Thyroid gland (tissue), 4 donors: ENCODE measurements at places on chromosomes 2 and 18.

DNA sequence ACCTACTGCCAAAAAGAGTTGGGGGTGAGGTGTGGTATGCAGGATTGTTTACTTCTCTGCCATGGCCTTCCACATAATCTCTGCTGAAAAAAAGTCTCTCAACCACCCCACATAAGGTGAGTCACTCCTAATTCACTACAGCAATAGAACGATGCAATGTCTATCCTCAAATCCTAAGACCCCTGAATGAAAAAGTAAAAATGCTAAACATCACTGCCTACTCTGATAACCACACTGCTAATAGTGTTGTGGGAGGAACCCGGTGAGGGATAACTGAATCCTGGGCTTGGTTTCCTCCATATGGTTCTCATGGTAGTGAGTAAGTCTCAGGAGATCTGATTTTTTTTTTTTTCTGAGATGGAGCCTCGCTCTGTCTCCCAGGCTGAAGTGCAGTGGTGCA, 252.5 kb downstream of the PIEZO2 start:
- no peaks in the 10 kb centered on the region for H3K36me3 ChIP-seq
- no peaks in the 10 kb centered on the region for H3K4me1 ChIP-seq
- DNase-seq = no peak
- no peaks in the 10 kb centered on the region for H3K27me3 ChIP-seq

DNA sequence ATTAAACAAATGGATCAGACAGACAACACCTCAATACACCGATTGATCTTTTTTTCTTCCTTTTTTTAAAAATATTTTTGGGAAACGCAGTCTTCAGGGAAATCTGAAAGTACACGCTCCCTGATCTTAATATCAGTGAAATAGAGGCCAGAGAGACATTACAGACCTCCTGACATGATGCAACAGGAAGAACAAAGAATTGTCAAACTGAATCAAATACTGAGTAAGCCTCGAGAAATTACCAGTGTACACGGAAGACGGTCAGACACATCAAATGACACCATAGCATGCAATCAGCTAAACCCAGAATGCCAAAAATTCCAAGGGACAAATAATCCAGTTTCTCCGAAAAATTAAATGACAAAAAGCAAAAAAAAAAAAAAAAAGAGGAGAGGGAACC, 80.2 kb upstream of the NFU1 start:
- H3K27me3 ChIP-seq = no peaks in the 10 kb centered on the region
- DNase-seq = no peak
- no peaks in the 10 kb centered on the region for H3K4me1 ChIP-seq
- H3K36me3 ChIP-seq = peaks cover 56% of the 10 kb centered on the region

DNA sequence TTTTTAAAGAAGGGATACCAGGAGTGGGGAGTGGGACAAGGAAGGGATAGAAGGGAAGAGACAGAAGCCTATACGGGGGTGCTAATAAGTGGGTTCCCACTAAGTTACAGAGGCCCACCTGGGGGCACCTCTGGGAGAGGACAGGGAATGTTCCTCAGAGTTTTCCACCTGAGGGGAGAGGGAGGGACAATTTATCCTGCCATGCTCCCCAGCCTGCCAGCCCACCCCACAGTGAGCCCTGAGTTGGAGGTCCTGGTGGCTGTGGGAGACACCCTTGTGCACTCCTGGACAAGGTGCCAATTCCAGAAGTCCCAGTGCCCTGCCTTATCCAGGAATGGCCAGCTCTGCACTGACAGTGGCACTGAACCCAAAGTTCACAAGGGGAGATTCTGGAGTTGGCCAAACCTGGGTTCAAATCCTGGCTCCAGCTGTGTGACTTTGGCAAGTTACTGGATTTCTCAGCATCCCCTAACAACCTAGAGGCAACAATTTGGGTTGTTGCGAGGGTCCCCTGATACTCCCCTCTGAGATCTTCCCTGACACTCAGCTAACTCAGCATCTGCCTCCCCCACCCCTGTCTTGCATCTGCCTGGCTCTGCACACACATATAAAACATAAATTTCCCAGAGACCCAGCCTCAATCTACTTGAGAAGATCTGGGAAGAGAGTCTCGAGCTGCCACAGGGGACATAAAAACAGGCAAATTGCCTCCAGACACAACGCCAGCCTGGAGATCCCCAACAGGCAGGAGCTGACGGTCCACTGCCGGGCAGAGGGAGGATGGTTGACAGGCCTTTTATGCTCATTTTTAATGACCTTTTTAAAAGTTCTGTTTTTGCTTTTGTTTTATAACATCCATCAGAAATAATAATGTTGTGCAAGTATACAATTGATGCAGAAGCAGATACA, 98.7 kb upstream of the ST3GAL5 start:
- H3K27ac ChIP-seq = no peak overlapping the region
- DNase-seq = no peak
- H3K36me3 ChIP-seq = no peaks in the 10 kb centered on the region
- no peaks in the 10 kb centered on the region for H3K4me1 ChIP-seq
- H3K27me3 ChIP-seq = no peaks in the 10 kb centered on the region
- no peak overlapping the region for H3K4me3 ChIP-seq

DNA sequence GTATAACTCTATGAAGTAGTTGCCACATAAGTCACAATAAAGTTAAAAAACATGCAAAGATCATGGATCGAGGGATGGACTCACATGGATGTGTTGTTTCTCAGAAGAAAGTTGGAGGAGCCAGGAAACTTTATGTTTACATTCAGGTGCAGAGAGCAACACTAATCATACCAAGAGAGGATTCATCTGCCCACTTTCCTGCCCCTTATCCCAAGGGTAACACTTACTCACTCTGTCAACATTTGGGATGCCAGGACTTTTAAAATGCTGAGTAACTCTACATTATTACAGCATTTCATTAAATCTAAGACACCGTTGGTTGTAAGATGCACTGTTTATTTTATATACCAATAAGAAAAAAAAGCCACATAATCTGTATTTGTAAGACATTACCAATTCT, 170.4 kb downstream of the KCNE4 start:
- no peak overlapping the region for H3K4me3 ChIP-seq
- DNase-seq = no peak
- H3K27ac ChIP-seq = no peak overlapping the region

GRCh38 chr2:60633615-60634014, 80.2 kb upstream of the BCL11A start:
- no peaks in the 10 kb centered on the region for H3K27me3 ChIP-seq
- no peaks in the 10 kb centered on the region for H3K4me1 ChIP-seq
- no peak overlapping the region for H3K4me3 ChIP-seq
- no peak overlapping the region for H3K27ac ChIP-seq
- H3K36me3 ChIP-seq = no peaks in the 10 kb centered on the region

DNA sequence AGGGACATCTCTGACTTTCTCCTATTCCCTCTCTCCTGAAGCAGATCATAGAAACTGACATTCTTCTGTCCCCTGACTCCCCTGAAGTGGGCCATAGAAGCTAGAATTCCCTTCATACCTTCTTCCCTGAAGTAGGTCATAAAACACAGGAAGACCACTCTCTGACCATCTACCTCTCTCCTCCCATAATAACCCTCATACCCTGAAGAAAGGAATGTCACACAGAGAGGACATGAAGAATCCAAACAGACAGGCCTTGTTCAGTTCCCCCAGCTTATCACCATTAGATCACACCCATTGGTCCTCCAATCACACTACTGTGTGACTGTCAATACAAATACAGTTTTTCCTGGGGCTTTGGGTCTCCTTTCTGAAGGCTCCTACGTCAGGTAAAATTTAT, 347.1 kb downstream of the DLGAP1 start:
- H3K36me3 ChIP-seq = no peaks in the 10 kb centered on the region
- H3K4me3 ChIP-seq = no peak overlapping the region
- no peak for DNase-seq
- H3K27ac ChIP-seq = no peak overlapping the region
- H3K27me3 ChIP-seq = no peaks in the 10 kb centered on the region
- no peaks in the 10 kb centered on the region for H3K4me1 ChIP-seq

DNA sequence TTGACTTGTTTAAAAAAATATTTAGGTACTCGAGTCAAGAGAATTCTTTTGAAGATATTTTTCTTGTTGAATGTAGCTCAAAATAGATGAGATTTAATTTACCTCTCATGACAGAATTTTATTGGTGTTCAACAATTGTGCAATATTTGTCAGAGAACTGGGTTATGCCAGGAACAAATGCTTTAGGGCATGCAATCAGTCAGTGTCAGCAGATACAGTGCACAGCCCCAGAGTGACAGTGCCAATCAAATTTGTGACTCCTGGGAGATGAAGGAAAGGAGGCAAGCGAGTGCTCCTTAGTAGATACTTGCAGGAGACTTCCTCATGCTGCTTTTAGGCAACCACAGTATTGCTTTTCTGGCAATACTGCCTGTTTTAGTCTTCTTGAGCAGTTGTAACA, 81.2 kb upstream of the DSEL start:
- H3K4me1 ChIP-seq = no peaks in the 10 kb centered on the region
- H3K36me3 ChIP-seq = no peaks in the 10 kb centered on the region
- H3K27ac ChIP-seq = no peak overlapping the region
- no peaks in the 10 kb centered on the region for H3K27me3 ChIP-seq

DNA sequence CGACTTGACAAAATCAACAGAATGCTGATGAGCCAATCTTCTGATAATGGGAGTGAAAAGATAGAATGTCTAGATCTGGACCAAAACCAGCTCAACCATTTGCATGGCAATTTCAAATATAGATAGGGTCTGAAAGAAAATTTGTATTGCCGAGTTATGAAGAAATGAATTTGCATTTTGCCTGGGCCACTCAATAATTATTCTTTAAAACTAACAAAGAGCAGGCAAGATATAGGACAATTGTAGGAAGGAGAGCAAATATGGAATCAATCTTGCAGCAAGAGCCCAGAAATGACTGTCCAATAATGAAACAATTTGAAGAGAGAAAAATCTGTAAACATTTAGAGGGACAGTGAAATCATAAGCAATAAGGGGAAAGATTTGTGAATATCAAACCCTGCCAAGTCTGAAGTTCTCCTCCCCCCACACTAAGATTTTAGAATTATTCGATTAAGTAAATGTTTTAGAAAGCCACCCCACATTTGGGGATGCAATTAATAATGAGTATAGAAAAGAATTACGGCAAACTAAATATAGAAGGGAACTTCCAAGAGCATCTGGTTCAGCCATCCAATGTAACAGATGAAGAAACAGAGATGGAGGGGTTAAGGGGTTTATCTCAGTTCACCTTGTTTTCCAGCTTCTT, 377.4 kb downstream of the SETBP1 start:
- DNase-seq = no peak
- no peak overlapping the region for H3K4me3 ChIP-seq
- peaks cover 7% of the 10 kb centered on the region for H3K4me1 ChIP-seq
- no peak overlapping the region for H3K27ac ChIP-seq

DNA sequence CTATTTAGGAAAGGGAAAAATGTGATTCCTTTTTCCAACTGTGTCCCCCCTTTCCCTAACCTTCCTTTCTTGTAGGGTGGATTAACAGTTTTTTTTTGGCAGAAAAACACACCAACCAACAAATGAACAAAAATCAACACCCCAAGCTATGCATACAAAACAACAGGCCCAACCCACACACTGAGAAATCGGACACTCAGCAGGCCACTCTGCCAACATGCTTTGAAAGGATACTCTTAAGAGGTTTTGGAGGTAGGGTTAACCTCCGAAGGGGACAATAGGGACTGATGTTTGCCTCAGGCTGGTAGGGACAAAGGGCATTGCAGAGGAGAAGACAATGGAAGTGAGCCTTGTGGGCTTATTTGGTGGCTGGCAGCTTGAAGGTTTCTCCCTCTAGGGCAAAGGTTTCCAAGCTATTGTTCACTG, 33.1 kb upstream of the POLE4 start:
- H3K4me3 ChIP-seq = no peak overlapping the region
- no peaks in the 10 kb centered on the region for H3K36me3 ChIP-seq
- no peak for DNase-seq
- peaks cover 10% of the 10 kb centered on the region for H3K4me1 ChIP-seq
- H3K27ac ChIP-seq = no peak overlapping the region

DNA sequence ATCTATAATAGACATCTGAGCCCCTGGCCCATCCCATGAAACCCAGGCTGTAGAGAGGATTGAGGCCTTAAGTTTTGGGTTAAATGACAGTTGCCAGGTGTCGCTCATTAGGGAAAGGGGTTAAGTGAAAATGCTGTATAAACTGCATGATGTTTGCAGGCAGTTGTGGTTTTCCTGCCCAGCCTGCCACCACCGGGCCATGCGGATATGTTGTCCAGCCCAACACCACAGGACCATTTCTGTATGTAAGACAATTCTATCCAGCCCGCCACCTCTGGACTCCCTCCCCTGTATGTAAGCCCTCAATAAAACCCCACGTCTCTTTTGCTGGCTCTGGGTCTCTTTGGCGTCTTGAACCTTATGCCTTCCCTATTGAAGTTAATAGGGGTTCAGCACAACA, 110.7 kb downstream of the XRCC5 start:
- H3K4me1 ChIP-seq = peaks cover 35% of the 10 kb centered on the region
- no peaks in the 10 kb centered on the region for H3K27me3 ChIP-seq
- H3K27ac ChIP-seq = no peak overlapping the region
- no peaks in the 10 kb centered on the region for H3K36me3 ChIP-seq
- no peak for DNase-seq
- no peak overlapping the region for H3K4me3 ChIP-seq
